Motor neuron (in vitro differentiated cells): ENCODE measurements at places on chromosomes 11 and 22. TPM values are rescaled to one million over a fixed set of nuclear protein-coding genes. Genes with fewer than 3 reads are reported as not detected.

The OR52K2 gene
- total RNA-seq = 1.1 TPM in 2 replicates

The SEPTIN3 gene
- 0.92 and 1.2 TPM in 2 replicates for total RNA-seq

The GGTLC3 gene
- not detected in 2 replicates for total RNA-seq

The CHRNA10 gene
- 1.1 and 2.0 TPM in 2 replicates for total RNA-seq

The OR8H3 gene
- total RNA-seq = not detected in 2 replicates

The TIGD3 gene
- total RNA-seq = 3.9 and 4.2 TPM in 2 replicates
